ENCODE measurements at places on chromosomes 3 and 15. TPM values are rescaled to one million over a fixed set of nuclear protein-coding genes. Genes with fewer than 3 reads are reported as not detected.
A peak's percentile ranks its signal among the peaks of the same experiment; 100 is the strongest.

DNA sequence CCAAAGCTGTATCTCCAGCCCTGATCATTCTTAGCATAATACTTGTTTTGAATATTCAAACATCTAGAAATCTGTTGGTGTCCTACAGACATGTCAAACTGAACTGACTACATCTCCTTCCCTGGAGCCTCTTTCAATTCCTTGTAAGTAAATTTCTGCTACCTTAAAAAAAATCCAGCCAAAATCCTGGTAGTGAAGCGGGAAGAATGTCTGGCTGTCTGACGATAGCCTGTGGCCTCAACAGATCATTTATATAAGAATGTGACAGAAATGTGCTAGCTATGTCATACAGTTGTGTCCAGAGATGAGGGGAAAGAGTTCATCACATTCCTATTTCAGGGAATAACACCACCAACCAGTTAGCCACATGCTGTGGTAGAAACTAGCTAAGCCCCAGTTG lies 18.6 kb upstream of the TM6SF1 start:
- DNase-seq = no peak

DNA sequence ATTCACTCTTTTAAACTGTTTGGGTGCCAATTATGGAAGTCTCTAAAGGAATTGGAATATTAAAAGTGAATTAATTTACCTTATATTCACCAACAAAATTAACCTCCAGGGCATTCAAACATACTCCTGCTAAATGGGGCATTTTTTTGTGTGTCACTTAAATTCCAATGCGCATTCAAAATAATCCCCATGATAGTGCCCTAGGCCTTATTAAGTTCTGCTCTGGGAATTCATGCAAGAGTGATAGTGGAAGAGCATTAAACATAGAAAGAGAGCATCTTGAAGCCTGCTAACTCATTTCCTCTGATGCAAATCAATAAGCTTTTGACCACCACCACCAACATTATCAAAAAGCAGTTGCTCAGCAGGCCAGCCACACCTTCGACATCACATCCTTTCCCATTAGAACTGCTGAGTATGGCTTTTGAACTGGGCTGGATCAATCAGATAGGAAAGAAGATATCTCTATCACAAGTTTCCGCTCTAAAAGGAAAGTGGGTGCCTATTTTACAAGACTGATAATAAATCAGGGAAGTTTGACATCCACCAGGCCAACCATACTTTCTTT lies 156.7 kb downstream of the TMCO5A start:
- DNase-seq = no peak

GRCh38 chr3:71104556-71104955 lies 479.0 kb downstream of the FOXP1 start:
- no peak for DNase-seq

DNA sequence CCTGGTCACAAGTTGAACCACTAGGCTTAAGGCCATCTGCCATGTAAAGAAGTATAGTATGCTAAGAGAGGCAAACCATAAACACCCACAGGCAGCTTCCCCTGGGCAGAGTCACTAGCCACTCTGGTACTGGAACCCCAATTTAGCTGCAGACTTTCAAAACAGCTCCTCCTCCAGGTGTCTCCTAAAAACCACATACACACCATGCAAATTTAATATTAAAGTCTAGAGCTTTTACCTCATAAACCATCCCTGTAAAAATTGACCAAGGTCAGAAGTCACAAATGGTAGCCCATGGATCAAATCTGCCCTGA lies 99.1 kb upstream of the STT3B start:
- no peak for DNase-seq

GRCh38 chr15:85607842-85608241 lies 186.9 kb downstream of the KLHL25 start:
- DNase-seq = no peak

DNA sequence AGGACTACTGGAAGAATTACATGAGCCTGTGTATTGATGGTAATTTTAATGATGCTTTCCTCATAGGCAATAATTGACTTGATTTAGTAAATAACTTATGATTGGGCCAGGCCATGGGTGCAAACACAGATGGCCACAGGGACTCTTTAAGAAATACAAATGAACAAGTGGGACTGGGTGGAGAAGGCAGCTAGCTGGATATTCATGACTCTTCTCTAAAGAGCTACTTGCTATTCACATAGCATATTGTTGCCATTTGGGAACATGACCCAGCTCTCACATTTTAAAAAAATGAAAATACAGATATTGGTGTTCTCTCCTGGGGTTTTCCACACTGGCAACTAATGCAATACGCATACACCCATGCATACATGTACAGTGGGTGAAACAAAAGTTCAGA lies 178.3 kb downstream of the PTPRG start:
- DNase-seq = no peak

DNA sequence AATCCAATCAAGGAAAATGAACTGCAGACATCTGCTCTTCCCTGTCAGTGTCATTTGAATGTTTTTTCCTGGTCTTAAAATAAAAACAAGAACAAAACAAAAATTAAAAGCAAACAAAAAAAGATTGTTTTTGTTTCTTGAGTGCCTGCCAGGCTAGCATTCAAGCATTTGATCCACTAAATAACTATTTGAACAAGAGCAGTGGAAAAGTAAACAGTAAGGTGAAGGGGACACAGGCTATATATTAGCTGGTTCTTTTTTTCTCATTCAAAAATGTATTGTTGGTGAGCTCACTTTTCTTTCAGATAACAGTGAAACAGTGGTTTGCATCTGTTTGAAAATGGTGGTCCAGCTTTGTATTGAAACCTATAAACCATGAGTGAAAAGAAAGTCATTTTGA lies 586.9 kb upstream of the SGO1 start:
- no peak for DNase-seq

DNA sequence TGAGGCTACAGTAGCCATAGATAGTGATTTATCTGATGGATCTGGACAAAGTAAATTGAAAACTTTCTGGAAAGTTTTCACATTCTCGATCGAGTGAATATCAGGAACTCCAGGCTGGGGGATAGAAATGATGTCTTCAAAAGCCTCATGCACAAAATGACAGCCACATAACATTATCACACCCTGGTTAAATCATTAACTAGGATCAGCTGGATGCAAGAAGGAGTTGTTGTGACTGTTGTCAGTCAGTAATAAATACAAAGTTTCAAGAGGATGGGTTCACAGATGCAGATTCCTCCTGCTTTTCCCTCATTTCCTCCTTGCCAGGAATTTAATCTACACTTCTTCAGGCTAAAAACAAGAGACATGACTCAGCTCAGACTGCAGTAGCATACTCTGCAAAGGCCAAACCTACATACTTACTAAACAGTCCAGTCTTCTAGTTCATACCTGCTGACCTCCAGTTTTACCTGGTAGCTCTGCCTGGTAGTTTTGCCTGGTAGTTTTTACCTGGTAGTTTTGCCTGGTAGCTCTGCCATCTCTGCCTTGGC lies 40.9 kb downstream of the C2CD4A start:
- DNase-seq = no peak

DNA sequence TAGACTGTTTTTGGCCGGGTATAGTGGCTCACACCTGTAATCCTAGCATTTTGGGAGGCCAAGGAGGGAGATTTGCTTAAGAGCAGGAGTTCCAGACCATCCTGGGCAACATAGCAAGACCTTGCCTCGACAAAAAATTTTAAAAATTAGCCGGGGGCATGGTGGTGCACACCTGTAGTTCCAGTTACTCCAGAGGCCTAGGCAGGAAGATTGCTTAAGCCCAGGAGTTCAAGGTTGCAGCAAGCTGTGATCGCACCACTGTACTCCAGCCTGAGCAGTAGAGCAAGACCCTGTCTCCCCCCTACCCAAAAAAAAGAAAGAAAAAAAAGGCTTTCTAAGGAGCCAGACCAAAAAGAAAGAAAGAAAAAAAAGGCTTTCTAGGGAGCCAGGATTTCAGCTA lies 36.7 kb downstream of the TMOD3 start:
- DNase-seq = no peak

DNA sequence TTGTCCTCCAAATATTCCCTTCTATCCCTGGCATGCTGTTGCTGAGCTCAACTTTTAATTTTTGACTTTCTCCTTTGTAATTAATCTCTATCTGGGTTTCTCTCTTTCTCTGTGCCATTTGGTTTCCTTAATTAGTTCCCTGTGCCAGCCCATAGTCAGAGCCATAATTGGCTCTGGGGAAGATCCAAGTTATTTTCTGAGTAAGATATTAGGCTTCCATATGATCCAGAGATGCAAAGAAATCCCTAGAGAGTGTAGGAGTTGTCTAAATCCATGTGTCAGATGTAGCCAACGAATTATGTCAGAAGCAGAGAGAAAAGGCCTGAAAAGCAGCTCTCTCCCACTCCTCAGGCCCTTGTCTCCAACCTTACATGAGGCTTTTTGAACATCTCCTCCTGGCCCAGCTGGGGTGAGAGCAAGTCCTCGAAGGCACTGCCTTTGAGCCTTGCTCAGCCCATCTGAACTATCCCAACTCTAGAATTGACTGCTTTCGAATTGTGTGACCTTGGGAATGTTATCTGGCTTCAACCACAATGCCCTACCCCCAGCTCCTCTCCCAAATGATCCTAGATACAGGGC lies 46.4 kb downstream of the MOBP start:
- no peak for DNase-seq

DNA sequence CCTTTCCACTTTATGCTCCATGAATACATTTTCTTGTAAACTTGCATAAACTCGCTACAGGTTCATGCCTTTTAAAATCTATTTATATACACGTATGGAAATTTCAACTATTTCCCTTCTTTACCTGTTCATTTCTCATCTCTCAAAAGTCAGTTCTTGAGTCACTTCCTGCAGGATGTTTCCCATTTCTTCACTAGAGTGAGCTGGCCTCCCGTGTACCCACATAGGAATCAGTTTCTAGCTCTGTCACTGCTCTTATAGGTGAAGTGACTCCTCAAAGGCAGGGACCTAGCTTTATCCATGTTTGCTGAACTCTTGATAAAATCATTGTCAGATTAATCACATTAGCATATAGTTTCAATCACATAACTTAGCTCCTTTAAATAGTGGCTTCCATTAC lies 259.7 kb downstream of the EPHA3 start:
- no peak for DNase-seq

DNA sequence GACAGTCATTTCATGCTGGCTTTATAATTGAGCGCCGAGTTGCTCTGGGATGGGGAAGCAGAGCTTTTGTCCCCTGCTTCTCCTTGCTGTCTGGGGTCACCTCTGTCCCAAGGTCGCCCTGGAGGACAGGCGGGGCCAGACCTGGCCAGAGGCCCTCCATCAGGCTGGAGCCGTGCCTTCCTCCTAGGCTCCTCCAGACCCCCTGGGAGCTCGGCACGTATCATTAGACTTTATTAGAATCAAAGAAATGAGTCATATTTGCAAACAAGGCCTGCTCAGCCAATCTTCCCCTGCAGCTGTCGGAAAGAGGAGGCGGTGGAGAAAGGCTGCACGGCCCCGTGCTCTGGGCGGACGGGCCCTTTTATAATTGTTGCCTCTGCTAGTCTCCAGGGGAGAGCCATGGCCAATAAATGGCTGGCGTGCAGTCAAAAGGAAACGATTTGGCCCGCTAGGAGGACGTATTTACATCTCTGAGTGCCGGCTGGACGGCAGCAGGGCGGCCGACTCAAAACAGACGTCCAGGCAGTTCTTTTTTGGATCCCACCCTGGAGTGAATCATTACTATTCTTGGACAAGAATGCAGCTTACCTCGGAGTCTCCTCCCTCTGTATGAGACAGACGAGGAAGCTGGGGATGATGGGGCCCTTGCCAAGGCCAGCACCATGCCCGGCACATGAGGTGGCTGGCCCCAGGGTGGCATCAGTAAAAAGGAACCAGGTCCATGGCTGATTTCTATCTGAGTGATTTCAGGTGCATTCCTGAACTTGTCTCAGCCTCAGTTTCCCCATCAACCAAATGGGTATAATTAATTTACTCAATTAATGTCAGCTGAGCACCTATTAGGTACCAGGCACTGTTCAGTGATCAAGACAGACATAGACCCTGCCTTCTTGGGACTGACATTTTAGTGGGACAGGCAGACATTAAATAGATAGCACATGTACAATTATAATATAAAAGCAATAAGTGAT lies 50.6 kb downstream of the SLC6A6 start:
- DNase-seq = peak; percentile 92

DNA sequence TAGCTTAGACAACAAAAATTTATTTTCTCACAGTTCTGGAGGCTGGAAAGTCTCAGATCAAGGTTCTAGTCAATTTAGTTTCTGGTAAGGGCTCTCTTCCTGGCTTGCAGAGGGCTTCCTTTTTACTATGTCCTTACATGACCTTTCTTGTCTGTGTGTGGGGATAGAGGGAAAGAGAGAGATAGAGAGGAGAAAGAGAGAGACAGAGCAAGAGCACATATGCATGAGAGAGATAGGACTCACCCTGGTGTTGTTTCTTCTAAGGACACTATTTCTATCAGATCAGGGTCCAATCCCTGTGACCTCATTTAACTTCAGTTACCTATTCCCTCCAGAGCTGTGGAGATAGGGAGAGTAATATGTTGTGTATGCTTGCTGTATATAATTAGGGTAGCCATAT lies 44.9 kb upstream of the TEX9 start:
- DNase-seq = no peak

DNA sequence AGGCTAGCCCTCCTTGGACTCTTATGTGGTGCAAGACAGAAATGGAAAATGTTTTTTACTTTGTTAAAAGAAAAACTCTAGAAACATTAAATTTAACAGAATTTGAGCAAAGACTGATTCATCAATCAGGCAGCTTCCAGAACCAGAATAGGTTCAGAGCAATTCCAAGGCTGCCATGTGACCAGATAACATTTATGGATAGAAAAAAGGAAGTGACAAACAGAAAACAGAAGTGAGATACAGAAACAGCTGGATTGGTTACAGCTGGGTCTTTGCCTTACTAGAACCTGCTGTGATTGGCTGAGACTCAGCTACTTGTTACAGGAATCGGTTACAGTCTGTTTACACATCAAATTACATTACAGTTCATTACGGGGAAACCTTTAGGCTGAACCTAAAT lies 22.5 kb upstream of the OTOL1 start:
- no peak for DNase-seq

DNA sequence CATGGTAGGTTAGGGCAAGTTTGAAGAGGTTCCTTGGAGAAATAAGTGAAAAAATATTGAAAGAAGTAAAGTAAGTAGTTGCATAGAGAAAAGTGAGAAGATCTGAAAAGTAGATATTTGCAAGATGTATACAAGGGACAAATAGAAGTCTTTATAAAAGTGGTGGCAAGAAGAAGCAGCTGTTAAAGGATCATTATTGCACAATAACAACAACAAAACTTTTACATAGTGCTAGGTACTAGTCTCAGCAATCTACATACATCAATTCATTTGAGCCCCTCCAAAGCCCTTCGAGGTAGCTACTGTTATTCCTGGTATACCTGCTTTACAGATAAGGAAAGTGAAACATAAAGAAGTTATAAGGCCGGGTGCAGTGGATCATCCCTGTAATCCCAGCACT lies 239.6 kb downstream of the MEIS2 start:
- no peak for DNase-seq

The GPR149 gene
- not detected for total RNA-seq

The MYZAP gene
- total RNA-seq = 966 TPM

The ANO10 gene
- 9.9 TPM for total RNA-seq

The IMPG2 gene
- total RNA-seq = 0.11 TPM

The PRRT3 gene
- total RNA-seq = 0.46 TPM

The P2RY14 gene
- total RNA-seq = 3.6 TPM

The GOLGA8G gene
- total RNA-seq = not detected

The ZMYND10 gene
- not detected for total RNA-seq

The KBTBD13 gene
- 9.4 TPM for total RNA-seq

The MORC1 gene
- total RNA-seq = not detected

The NR2F2 gene
- total RNA-seq = 11.0 TPM

The ANKRD34C gene
- total RNA-seq = not detected

Data from Right ventricle myocardium superior (tissue), 1 donor.